Muscle of back (tissue), 13 donors: ENCODE measurements at places on chromosomes 2 and 18. TPM values are rescaled to one million over a fixed set of nuclear protein-coding genes. Genes with fewer than 3 reads are reported as not detected.

The APOB gene
- polyA plus RNA-seq = 0.35 TPM

DNA sequence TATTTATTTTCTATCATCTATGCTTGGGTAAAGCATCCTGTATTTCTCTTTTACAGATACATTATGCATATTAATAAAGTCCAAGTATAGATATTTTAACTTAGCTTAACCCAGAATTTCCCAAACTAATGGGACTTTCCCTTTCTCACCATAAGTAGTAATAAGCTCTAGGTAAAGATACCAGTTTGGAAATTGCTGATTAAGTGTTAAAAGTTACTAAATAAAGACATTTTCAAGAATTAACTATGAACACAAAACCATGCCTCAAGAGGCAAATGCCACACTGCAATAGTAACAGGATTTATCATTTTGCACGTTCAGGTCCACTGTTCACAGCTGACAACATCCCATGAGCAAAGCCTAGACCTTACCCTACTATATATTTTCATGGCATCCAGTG, 934.7 kb upstream of the FSHR start:
- no peak for DNase-seq

GRCh38 chr2:186995092-186995491, 146.1 kb upstream of the ZSWIM2 start:
- DNase-seq = peak; percentile 73

The CCDC102B gene
- polyA plus RNA-seq = 12.5 TPM

The CTIF gene
- polyA plus RNA-seq = 37.7 TPM

GRCh38 chr18:24014062-24014985, at the start of gene TTC39C:
Gene TTC39C (plus strand): TSS chr18:24014754. CDS start chr18:24014872, 118 bp downstream.
- peak; percentile 89 for DNase-seq
